ENCODE measurements at places on chromosomes 11 and 22. TPM values are rescaled to one million over a fixed set of nuclear protein-coding genes. Genes with fewer than 3 reads are reported as not detected.

Gene PCF11
- total RNA-seq = 47.7 TPM

Gene FAM181B
- total RNA-seq = 0.25 TPM

Gene KDM4E
- not detected for total RNA-seq

Gene PIWIL4
- total RNA-seq = 2.7 TPM

Gene CD3E
- not detected for total RNA-seq

Gene DDX25
- under 0.01 TPM for total RNA-seq

Gene NOX4
- total RNA-seq = 2.5 TPM

Gene PHF21A
- total RNA-seq = 24.0 TPM

Gene SLC6A5
- not detected for total RNA-seq

Gene CHRM1
- total RNA-seq = not detected

Gene FGF3
- not detected for total RNA-seq

Gene TIMP3
- 329 TPM for total RNA-seq

Gene WBP2NL
- total RNA-seq = 1.6 TPM

Gene CHADL
- total RNA-seq = 0.99 TPM

Gene OR10S1
- total RNA-seq = not detected

Gene APOBEC3B
- 0.90 TPM for total RNA-seq

Gene IFTAP
- total RNA-seq = 43.8 TPM

Gene OR51E2
- not detected for total RNA-seq

Gene L3MBTL2
- 19.6 TPM for total RNA-seq

Gene CASP5
- not detected for total RNA-seq

Gene CCDC116
- total RNA-seq = 0.25 TPM

Gene GUCY1A2
- 1.1 TPM for total RNA-seq

Gene SAA1
- total RNA-seq = not detected

Gene PACSIN3
- 31.6 TPM for total RNA-seq

Gene IGSF9B
- total RNA-seq = 1.7 TPM

Gene MYO18B
- 0.08 TPM for total RNA-seq

Gene MEI1
- total RNA-seq = not detected

Gene PATE4
- total RNA-seq = not detected

Gene SMTNL1
- total RNA-seq = not detected

Gene SCGB1D4
- not detected for total RNA-seq

Gene H19
- total RNA-seq = 1,460 TPM

Gene GLB1L2
- total RNA-seq = not detected

Gene PDE3B
- total RNA-seq = 2.8 TPM

Gene B4GAT1
- 21.5 TPM for total RNA-seq

Gene DGAT2
- total RNA-seq = 0.16 TPM

Gene MAFF
- 33.7 TPM for total RNA-seq

Gene BDNF
- 8.1 TPM for total RNA-seq

Gene KLHL35
- total RNA-seq = 3.8 TPM

Gene FXYD6
- total RNA-seq = 0.98 TPM

Gene THOC5
- 53.1 TPM for total RNA-seq

Gene PKNOX2
- total RNA-seq = 2.0 TPM

Gene NDUFC2
- 103 TPM for total RNA-seq

Gene OR51S1
- total RNA-seq = not detected

Gene PES1
- total RNA-seq = 189 TPM

Gene BATF2
- total RNA-seq = 0.25 TPM

Gene NLRP10
- total RNA-seq = 1.7 TPM
